ENCODE measurements at places on chromosomes 6 and 20.

DNA sequence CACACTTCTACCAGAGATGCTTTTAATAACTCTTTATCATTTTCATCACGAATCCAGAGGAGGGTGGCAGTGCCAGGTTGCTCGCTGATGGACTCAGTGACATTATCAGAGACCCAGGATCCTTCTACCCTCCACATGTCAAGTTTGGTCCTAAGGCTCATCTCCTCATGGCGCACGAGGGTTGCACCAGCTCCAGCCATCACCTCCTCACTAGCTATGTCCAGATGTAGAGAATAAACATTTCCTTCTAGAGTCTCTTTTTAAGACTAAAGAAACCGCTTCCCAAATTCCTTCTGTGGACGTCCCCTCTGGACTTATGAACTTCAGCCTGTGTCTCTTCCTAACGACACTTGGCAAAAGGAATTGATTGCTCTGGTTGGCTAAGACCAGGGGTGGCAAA, 178.7 kb downstream of the BMP7 start:
- no peak for DNase-seq

- DNase-seq: no peak
Observed at GRCh38 chr20:9408422-9409300, 105.7 kb upstream of the LAMP5 start.

DNA sequence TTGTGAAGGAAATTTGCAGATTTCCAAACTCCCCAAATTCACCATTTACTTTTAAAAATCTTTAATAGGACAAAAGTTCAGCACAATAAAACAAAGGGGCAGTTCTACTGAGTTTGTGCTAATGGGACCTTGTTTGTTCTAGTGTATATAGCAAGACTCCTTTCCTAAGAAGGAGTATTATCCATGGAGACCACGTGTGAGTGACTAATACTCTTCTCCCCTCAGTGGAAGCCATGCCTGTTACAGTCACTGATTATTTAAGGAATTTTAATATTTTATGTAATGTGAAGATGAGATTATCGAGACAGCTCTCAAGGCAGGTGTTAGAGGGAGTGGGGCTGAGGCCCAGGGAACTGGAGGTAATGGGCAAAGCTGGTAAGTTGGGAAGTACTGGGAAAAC, 16.4 kb upstream of the QKI start:
- DNase-seq: no peak

- DNase-seq: peak; percentile 57
Observed at GRCh38 chr20:1185790-1186334, 1.1 kb upstream of the TMEM74B start.

DNA sequence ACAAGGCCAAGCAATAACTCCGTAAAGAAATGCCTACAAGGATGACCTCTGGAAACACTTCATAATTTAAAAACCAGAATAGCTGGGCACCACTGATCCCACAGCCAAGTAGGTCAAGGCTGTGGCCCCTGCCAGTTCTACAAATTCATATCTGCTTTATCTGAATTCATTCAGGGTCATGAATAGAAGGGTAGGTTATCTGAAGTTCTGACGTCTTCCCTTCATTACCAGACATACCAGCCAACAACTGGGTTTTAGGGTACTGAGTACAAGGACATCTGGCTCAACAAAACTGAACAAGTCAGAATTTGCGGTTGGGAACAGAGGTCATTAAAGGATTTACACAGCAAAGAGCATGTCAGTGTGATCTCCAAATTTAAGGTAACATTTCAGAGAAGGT, 26.0 kb downstream of the MAP3K5 start:
- DNase-seq: no peak

- DNase-seq: no peak
Observed at GRCh38 chr6:136383268-136383937, 93.8 kb upstream of the BCLAF1 start.

DNA sequence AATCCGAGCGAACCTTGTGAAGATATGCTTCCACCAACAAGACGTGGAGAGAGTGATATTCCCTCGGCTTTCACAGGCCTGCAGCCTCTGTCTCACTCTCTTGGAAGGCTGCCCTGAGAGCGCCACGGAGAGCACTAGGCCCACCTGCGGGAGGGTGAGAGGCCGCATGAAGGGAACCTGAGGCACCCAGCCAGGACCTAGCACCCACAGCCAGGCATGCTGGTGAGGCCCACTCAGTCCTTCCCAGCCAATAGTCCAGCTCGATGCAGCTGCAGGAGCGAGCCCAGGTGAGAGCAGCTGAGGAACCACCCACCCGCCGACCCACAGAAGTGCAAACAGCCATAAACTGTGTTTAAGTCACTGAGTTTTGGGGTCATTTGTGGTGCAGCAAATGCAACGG, 227.2 kb downstream of the QKI start:
- DNase-seq: no peak

DNA sequence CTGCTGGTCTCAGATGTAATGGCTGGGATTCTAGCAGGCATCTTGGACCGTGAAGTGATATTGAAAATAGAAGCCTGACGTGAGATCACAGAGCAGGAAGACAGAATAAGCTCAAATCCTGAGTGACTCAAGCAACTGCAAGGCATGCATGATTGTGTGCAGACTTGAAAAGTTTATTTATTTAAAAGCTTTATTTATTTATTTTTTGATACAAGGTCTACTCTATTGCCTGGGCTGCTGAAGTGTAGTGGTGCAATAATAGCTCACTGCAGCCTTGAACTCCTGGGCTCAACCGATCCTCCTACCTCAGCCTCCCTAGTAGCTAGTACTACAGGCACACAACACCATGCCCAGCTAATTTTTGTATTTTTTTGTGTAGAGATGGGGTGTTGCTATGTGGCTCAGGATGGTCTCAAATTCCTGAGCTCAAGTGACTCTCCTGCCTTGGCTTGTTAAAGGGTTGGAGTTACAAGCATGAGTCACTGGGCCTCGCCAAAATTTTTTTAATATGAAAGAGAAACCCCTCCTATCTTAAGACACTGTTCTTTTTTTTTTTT, 40.1 kb upstream of the RNF144B start:
- DNase-seq: no peak

GRCh38 chr6:99882128-99882702, 111.8 kb downstream of the MCHR2 start:
- no peak for DNase-seq

- no peak for DNase-seq
Observed at GRCh38 chr20:9177278-9177677, 108.4 kb downstream of the PLCB4 start.

- no peak for DNase-seq
Observed at GRCh38 chr6:108606250-108606690, 45.6 kb downstream of the FOXO3 start.

DNA sequence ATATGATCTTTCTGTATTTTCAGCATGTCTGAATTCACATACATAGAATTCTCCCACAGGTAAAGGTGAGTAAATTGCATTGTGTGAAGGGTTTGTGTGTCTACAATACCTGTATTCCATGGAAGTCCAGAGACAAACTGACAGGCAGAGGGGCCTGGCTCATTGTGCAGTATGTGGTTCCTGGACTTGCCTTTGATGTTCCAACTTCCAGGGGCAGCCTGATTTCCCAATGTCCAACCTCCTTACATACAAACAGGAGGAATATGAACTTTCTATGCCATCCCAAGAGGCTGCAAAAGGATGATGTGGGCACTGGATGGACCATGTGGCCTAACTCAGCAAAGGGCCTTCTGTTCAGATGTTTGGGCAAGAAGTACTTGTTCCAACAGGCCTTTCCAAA, 58.5 kb downstream of the LYRM4 start:
- DNase-seq: no peak

- no peak for DNase-seq
Observed at GRCh38 chr20:46277602-46278001, 30.7 kb downstream of the CDH22 start.

Data from activated T-cell treated with anti-CD3 and anti-CD28 coated beads for 48 hours (primary cell).